H9 (cell line): ENCODE measurements at places on chromosomes 1 and 21. TPM values are rescaled to one million over a fixed set of nuclear protein-coding genes. Genes with fewer than 3 reads are reported as not detected.

Gene TMEM269
- total RNA-seq: 0.17 and 0.44 TPM in 2 replicates

Gene PIGR
- total RNA-seq: not detected in 2 replicates

Gene CELA2A
- not detected in 2 replicates for total RNA-seq

Gene NFYC
- total RNA-seq: 54.1 and 54.7 TPM in 2 replicates

Gene OR2T35
- total RNA-seq: not detected in 2 replicates

Gene BEND5
- total RNA-seq: 4.8 and 5.6 TPM in 2 replicates

Gene JAM2
- 2.0 and 2.6 TPM in 2 replicates for total RNA-seq

Gene OTUD7B
- total RNA-seq: 22.5 and 23.5 TPM in 2 replicates

Gene TMEM82
- 1.0 and 1.4 TPM in 2 replicates for total RNA-seq

Gene KCNJ9
- total RNA-seq: 0.09 TPM in 2 replicates

Gene TSACC
- 2.3 and 2.4 TPM in 2 replicates for total RNA-seq

Gene S100A7
- not detected in 2 replicates for total RNA-seq

Gene PTGER3
- 0.26 TPM in 2 replicates for total RNA-seq

Gene AUNIP
- 22.0 and 22.2 TPM in 2 replicates for total RNA-seq

Gene SLC19A2
- 12.4 and 12.8 TPM in 2 replicates for total RNA-seq

Gene DNAI4
- 0.81 and 1.4 TPM in 2 replicates for total RNA-seq

Gene TMEM240
- total RNA-seq: 7.7 and 8.7 TPM in 2 replicates

Gene CCDC190
- not detected in 2 replicates for total RNA-seq

Gene VHLL
- total RNA-seq: not detected in 2 replicates

Gene RALGPS2
- total RNA-seq: 32.6 and 34.1 TPM in 2 replicates

Gene S100A8
- total RNA-seq: not detected in 2 replicates

Gene ST6GALNAC5
- total RNA-seq: 3.3 and 3.8 TPM in 2 replicates

Gene SPATA21
- 0.07 TPM in 1 of 2 replicates, not detected in the other for total RNA-seq
